ENCODE measurements at places on chromosomes 1 and 21.

- no peak for DNase-seq
Measured at GRCh38 chr1:215210167-215210566, 127.6 kb downstream of the KCNK2 start.

- DNase-seq, result peak; percentile 85
Measured at GRCh38 chr1:181083842-181084605, 4.5 kb upstream of the IER5 start.

DNA sequence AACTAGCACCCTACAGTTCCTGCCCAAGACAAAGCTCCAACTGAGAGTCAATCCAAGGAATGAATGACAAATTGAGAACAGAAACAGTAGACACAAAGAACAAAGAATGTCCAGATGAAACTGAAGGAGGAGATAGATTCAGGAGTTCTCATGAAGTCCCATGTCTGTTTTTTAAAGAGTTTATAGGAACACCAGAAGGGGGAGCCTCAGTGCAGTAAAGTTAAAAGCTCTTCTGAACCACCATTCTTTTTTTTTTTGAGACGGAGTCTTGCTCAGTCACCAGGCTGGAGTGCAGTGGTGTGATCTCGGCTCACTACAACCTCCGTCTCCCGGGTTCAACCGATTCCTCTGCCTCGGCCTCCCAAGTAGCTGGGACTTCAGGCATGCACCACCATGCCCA is 323.6 kb downstream of the MRPL39 start:
- peak; percentile 41 for DNase-seq

- DNase-seq, result no peak
Measured at GRCh38 chr1:69611316-69611715, 43.6 kb downstream of the LRRC7 start.

DNA sequence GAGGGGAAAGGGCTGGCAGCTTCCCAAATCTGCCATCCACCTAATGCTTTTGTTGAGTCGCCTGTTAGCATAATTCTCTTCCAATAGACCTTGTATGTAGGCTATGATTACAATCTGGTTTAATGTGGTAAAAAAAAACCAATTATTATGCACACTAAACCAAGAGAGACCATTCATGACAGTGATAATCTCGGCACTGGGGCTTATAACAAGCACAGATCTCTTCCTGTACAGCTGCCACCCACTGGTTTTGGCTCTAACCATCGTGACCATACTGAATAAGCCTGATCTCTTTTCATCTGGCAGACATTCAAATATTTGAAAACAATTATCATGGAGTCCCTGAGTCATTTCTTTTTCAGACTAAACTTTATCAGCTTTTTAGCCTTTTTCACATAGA is 12.0 kb upstream of the SYT14 start:
- DNase-seq, result peak; percentile 62

- no peak for DNase-seq
Measured at GRCh38 chr1:180889325-180889724, 23.4 kb upstream of the KIAA1614 start.

- no peak for DNase-seq
Measured at GRCh38 chr21:31351438-31351837, 7.4 kb upstream of the TIAM1 start.

GRCh38 chr1:221822591-221822990 is 80.7 kb upstream of the DUSP10 start:
- no peak for DNase-seq

GRCh38 chr1:42923367-42924081 is 35.1 kb downstream of the SLC2A1 start:
- DNase-seq, result no peak

GRCh38 chr1:2561898-2562895 is 6.0 kb downstream of the TNFRSF14 start:
- DNase-seq, result peak; percentile 16

- DNase-seq, result no peak
Measured at GRCh38 chr21:25691976-25692375, 42.7 kb downstream of the ATP5PF start.

GRCh38 chr21:38925478-38925877 is 119.7 kb downstream of the ETS2 start:
- DNase-seq, result no peak

- no peak for DNase-seq
Measured at GRCh38 chr1:90621986-90622385, 95.1 kb downstream of the BARHL2 start.

GRCh38 chr21:45026826-45027225 is 47.6 kb upstream of the ADARB1 start:
- DNase-seq, result no peak

DNA sequence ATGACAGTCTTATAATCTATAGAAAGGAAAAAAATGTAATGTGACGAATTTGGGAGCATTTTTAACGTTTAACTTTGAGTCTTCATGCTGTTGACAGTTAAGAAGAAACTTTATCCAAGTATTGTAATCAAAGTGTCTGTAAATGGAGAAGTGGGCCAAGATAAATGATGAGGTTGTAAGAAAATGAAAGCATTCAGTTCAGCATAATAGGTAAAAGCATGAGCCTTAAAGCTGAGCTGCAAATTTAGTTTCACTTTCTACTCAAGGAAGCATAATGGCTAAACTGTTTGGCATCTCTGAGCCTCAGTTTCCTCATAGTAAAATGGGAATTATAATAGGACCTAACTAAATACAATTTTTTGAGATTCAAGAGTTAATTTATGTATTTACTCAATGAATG is 1554.8 kb downstream of the KCNT2 start:
- peak; percentile 2 for DNase-seq

DNA sequence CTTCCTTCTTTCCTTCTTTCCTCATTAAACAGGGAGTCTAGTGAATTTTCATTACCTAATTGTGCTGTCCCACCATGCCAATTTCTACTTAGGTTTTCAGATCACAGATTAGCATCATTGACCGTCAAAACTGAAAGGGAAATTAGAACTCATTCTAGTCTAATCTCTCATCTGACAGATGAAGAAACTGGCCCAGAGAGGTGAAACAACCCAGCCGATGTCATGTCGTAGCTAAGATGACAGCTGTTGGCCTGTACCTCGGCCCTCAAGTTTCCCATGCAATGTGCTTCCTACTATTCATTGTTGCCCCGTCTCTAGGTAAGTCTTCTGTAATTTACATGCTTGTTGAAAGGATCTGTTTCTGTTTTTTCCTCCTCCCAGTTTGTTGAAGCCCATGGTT is 128.2 kb upstream of the KIAA0040 start:
- no peak for DNase-seq

- peak; percentile 17 for DNase-seq
Measured at GRCh38 chr1:111192658-111193519, 7.6 kb downstream of the DENND2D start.

GRCh38 chr1:1373815-1374588 is 1.0 kb downstream of the AURKAIP1 start:
- no peak for DNase-seq

- no peak for DNase-seq
Measured at GRCh38 chr1:96538883-96539282, 182.7 kb upstream of the PTBP2 start.

DNA sequence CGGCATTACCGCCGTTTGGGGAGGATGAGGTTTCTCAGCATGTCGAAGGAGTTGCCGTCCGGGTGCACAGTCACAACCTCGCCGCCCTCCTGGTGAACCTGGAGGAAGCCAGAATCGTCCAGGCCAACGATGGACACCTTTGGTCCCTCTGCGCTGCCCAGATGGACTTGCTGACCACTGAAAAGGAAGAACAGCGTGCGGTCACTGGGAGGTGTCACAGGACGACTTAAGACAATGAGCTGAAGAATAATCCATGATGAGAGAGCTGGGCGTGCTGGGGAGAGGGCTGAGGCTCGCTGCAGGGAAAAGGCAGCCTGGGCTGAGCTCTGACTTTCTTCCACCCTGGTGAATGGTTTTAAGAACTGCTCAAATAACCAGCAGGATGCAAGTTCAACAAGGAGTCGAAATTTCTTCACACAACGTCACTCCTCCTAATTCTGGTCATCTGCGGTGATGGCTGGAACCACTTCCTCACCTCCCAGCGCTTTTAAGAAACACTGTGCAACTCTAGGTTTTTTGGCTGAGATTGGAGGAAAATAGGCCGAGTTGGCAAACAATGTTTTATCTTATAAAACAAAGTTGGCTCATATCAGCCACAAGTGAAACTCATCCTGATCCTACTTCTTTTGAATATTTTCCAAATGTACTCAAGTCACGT is 55.5 kb downstream of the SIM2 start:
- DNase-seq, result no peak

DNA sequence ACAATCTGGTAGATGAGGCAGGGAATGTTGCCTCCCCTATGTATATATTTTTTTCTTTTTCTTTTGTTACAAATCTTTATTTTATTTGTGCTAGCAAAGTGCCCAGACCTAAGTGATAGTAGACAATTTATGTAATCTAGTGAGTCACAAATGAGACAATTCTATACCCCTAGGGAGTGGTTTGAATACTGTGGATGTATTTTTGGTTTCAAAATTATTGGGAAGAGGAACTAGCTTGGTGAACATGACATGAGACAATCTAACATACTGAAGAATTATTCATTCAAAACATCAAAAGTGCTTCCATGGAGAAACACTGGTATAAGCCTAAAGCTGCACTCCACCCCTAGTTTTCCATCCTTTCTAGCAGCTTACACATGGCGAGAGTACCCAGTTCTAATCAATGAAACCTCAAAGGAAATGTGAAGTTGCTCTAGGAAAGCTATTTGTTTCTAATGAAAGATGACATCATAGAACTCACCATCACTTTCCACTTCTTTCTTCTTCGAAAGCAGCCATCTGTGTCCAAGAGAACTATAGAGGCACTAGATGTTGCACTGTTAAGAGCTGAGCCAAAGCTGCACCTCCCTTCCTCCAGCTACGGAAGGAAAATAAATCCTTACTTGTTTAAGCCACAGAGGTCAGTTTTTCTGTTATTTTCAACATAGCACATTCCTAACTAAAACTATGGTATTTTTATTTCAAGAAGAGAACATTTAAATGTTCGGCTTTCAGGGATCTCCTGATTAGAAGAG is 764.6 kb downstream of the LTN1 start:
- no peak for DNase-seq

- DNase-seq, result peak; percentile 96
Measured at GRCh38 chr1:2255420-2256369, 27.6 kb downstream of the SKI start.

DNA sequence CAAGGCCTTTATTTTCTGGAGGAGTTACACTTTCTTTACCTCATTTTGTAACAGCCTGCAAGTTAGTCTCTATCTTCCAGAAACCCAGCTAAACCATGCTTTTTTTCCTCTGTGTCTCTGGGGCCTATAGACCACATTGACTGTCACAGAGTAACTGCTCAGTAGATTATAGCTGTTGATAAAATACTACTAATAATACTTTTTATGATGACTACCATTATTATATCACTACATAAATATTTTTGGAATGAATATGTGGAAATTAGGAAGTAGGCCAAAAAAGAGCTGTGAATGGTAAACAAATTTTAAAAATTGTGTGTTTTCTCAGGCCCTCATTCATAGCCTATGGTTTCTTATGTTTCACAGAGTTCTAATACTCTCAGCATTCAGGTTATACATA is 233.1 kb upstream of the USP24 start:
- DNase-seq, result no peak

Measured in hematopoietic multipotent progenitor cell (in vitro differentiated cells).